ENCODE measurements at places on chromosomes 4 and X.
A peak's percentile ranks its signal among the peaks of the same experiment; 100 is the strongest.

DNA sequence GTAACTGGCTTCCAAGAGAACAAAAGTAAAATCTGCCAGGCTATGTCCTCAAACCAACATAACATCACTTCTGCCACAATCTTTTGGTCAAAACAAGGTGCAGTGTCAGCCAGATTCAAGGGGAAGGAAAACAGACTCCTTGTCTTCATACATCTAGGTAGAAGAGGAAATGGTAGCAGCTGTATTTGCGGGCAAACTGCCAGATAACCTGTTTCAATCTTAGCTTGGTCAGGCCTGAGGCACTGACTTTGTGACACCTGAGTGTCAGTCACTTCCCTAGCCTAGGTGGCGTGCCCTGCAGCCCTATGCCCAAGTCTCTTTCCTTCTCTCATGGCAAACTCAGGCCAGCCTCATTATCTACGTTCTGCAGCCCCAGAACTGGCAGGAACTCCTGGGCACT lies 146.2 kb upstream of the JADE1 start:
- H3K36me3 ChIP-seq = no peaks in the 10 kb centered on the region
- DNase-seq = no peak

DNA sequence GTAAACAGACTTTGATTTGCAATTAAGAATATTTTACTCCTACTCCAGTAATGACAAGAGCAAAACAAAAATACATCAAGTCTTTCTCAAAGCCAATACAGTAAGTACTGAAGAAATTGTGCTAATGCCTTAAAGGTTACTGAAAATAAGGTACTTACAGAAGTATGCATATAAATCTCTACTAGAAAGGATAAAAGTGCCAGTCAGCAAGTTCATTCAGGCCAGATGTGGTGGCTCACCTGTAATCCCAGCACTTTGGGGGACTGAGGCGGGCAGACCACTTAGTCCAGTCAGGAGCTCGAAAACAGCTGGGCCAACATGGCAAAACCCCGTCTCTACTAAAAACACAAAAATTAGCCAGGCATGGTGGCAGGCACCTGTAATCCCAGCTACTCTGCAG lies 27.9 kb downstream of the LRBA start:
- H3K36me3 ChIP-seq = no peaks in the 10 kb centered on the region
- no peak overlapping the region for H3K27ac ChIP-seq
- H3K27me3 ChIP-seq = no peaks in the 10 kb centered on the region
- H3K4me1 ChIP-seq = no peaks in the 10 kb centered on the region

- no peak overlapping the region for H3K27ac ChIP-seq
- H3K4me3 ChIP-seq = no peak overlapping the region
- no peaks in the 10 kb centered on the region for H3K36me3 ChIP-seq
- DNase-seq = no peak
- H3K4me1 ChIP-seq = no peaks in the 10 kb centered on the region
These were observed 360.9 kb upstream of the ATOH1 start for GRCh38 chr4:93467484-93468155.

DNA sequence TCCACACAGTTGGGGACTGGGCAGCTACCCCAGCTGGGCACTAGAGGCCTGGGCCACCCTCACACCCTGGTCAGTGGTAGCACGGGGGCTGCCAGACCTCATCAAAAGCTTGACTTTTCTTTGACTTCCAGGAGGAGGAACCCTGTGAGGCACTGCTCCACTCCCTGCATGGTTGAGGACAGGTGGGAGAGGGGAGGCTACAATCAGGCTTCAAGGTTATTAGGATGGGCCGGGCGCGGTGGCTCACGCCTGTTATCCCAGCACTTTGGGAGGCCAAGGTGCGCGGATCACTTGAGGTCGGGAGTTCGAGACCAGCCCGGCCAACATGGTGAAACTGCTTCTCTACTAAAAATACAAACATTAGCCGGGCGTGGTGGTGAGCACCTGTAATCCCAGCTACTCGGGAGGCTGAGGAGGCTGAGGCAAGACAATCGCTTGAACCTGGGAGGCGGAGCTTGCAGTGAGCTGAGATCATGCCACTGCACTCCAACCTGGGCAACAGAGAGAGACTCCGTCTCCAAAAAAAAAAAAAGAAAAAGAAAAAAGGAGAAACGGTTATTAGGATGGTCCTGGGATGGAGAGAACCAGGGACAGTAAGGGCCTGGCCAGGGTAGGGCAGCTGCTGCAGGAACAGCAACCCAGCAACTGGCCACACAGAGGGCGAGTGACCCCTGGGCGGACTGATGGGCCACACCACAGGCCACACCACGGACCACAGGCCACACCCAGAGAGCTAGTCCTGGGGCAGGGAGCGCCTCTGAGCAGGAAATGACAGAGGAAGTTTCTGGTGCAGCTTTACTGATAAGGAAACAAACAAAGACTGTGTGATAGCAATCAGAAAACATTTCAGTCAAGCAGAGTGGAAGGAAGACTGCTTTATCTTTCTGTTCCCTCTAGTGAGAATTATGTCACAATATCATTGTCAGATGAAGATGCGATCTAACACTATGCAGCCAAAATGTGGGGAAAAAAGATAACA lies 20.5 kb upstream of the OPN1LW start:
- H3K27ac ChIP-seq = no peak overlapping the region
- DNase-seq = no peak
- no peaks in the 10 kb centered on the region for H3K27me3 ChIP-seq
- no peaks in the 10 kb centered on the region for H3K36me3 ChIP-seq

GRCh38 chr4:46922205-46922604 lies 13.2 kb upstream of the COX7B2 start:
- H3K4me3 ChIP-seq = no peak overlapping the region
- no peaks in the 10 kb centered on the region for H3K36me3 ChIP-seq
- DNase-seq = no peak
- H3K27me3 ChIP-seq = no peaks in the 10 kb centered on the region
- H3K27ac ChIP-seq = no peak overlapping the region

DNA sequence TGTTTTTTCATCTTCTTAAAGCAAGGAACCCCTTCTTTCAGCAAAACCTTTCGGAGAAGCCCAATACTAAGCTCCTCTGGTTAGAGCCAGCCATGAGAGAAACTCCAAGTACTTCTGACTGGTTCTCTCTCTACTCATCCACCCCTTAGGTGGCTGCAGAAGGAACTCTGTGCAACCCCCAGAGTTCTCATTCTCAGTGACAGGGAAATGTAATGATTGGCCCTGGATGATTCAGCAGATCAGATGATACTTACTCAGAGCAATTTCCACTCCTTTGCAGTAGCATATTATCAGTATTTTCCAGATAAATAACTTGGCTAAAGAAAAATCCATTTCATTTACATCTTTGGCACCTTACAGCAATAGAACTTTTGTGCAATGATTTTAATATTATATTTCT lies 3.2 kb downstream of the SPP1 start:
- H3K27ac ChIP-seq = no peak overlapping the region
- H3K4me3 ChIP-seq = no peak overlapping the region
- DNase-seq = no peak
- H3K27me3 ChIP-seq = no peaks in the 10 kb centered on the region

DNA sequence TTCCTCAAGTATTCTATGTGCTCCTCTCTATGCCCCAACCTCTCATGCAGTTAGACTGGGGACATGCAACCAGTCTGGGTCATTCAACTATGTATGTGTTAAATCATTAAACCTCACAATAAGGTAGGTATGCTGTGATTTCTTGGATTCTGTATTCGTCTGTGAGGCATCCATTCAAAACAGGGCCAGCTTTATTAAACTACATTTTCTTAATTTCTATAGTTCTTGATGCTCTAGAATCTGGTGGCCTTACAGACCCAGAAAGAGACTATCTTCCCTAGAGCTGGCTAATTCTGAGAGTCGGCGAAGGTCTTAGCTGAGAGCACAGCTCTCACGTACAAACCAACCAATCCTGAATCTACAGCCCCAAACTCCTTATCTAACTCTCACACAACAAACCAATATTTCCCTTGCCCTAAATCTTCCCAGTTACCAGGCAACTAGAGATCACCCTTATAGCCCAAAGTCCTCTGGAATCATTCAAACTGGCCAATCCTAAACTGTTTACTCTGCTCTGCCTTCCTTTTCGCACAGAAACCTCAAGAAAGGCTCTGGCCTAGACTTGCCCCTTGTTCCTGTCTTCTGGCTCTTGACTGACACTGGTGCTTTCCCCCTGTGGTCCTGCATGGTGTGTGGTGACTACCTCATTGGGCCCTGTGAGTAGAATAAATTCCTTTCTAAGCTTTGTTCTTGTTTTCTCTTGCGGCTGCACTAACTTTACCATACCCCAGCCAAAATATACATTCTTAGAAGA lies 203.5 kb upstream of the TET2 start:
- no peak overlapping the region for H3K4me3 ChIP-seq
- H3K27me3 ChIP-seq = no peaks in the 10 kb centered on the region
- H3K4me1 ChIP-seq = no peaks in the 10 kb centered on the region

GRCh38 chr4:4339504-4340085 lies 47.3 kb upstream of the NSG1 start:
- H3K27me3 ChIP-seq = no peaks in the 10 kb centered on the region
- H3K27ac ChIP-seq = no peak overlapping the region
- no peaks in the 10 kb centered on the region for H3K36me3 ChIP-seq
- H3K4me3 ChIP-seq = no peak overlapping the region
- DNase-seq = no peak
- H3K4me1 ChIP-seq = peaks cover 6% of the 10 kb centered on the region

GRCh38 chrX:104195489-104196084 lies 29.3 kb downstream of the FAM199X start:
- peaks cover 5% of the 10 kb centered on the region for H3K36me3 ChIP-seq
- no peaks in the 10 kb centered on the region for H3K4me1 ChIP-seq
- no peak overlapping the region for H3K27ac ChIP-seq
- no peaks in the 10 kb centered on the region for H3K27me3 ChIP-seq
- peak; percentile 1 for DNase-seq
- no peak overlapping the region for H3K4me3 ChIP-seq

DNA sequence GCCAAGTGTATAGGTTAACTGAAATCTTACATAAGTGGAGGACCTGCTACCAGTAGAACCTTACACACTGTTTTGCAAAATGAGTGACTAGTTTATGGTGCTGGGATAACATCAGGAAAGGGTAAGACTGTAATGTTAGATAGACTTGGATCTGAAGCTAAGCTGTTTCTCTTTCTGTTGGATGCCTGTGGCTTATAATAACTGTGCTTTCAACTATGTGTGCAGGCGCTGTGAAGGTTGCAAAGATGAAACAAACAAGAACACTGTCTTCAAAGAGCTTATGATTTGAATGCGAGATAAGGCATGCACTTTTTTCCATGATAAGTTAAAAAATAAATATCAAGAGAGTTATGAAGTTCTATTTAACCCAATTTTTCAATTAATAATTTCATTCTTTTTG lies 34.5 kb upstream of the LCORL start:
- H3K27ac ChIP-seq = no peak overlapping the region
- H3K27me3 ChIP-seq = no peaks in the 10 kb centered on the region
- H3K36me3 ChIP-seq = no peaks in the 10 kb centered on the region
- no peak for DNase-seq
- H3K4me1 ChIP-seq = no peaks in the 10 kb centered on the region

GRCh38 chrX:33855251-33855650 lies 276.9 kb downstream of the FAM47A start:
- H3K27ac ChIP-seq = no peak overlapping the region
- DNase-seq = no peak
- no peak overlapping the region for H3K4me3 ChIP-seq
- H3K4me1 ChIP-seq = no peaks in the 10 kb centered on the region

- no peaks in the 10 kb centered on the region for H3K27me3 ChIP-seq
- no peaks in the 10 kb centered on the region for H3K4me1 ChIP-seq
- no peaks in the 10 kb centered on the region for H3K36me3 ChIP-seq
- H3K27ac ChIP-seq = no peak overlapping the region
- DNase-seq = no peak
These were observed 783.5 kb upstream of the MAGEB2 start for GRCh38 chrX:29431895-29432294.

DNA sequence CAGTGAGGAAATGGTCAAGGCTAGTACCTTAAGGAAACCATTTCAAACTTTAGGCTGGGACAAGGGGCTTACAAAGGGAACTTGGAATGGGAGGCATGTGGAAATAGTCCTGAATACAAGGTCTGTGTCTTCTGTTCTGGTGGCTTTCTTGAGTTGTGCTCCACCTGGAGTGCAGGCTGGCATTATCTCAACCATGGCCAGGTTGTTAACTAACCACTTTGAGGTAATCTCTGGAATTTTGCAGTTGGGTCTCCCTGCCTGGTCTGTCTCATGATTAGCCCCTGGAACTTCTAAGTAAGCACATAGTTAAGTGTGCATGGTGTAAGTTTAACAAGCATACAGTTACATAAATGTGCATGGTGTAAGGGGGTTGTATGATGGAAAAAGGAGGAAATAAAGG lies 77.5 kb downstream of the PCDH18 start:
- no peaks in the 10 kb centered on the region for H3K4me1 ChIP-seq
- H3K4me3 ChIP-seq = no peak overlapping the region
- no peak for DNase-seq
- no peaks in the 10 kb centered on the region for H3K36me3 ChIP-seq
- no peaks in the 10 kb centered on the region for H3K27me3 ChIP-seq

- no peaks in the 10 kb centered on the region for H3K36me3 ChIP-seq
- DNase-seq = no peak
- H3K27me3 ChIP-seq = no peaks in the 10 kb centered on the region
- no peaks in the 10 kb centered on the region for H3K4me1 ChIP-seq
- no peak overlapping the region for H3K27ac ChIP-seq
These were observed 15.9 kb upstream of the COX7B2 start for GRCh38 chr4:46924789-46925529.

GRCh38 chr4:59689149-59689548 lies 1511.0 kb upstream of the ADGRL3 start:
- no peak overlapping the region for H3K27ac ChIP-seq
- H3K27me3 ChIP-seq = no peaks in the 10 kb centered on the region
- H3K4me3 ChIP-seq = no peak overlapping the region
- no peaks in the 10 kb centered on the region for H3K4me1 ChIP-seq

GRCh38 chr4:23887173-23887572 lies 2.7 kb downstream of the PPARGC1A start:
- no peaks in the 10 kb centered on the region for H3K4me1 ChIP-seq
- H3K4me3 ChIP-seq = no peak overlapping the region
- H3K27me3 ChIP-seq = no peaks in the 10 kb centered on the region

Data from HCT116 (cell line).